ENCODE measurements at places on chromosomes 1 and 21.

- DNase-seq: no peak
These were observed 82.6 kb downstream of the UCHL5 start for GRCh38 chr1:192976576-192976975.

DNA sequence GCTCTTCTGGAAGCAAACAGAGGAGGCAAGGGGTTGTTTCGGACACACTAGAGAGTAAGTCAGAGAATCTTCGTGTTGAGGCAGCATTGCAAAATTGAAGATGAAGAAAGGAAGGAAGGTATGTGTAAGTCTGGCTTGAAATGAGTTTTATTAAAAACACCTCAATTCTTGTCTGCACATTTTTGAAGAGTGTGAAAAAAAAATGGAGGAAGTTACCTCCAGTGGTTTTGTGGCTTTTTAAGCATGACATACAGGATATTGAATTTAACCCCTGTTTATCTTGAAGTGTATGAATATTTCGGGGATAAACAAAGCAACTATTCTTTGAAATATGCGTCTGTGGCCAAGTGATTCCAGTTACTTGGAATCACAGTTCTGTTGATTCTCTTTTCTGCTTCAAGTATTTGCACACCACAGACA, 203.2 kb upstream of the SGIP1 start:
- no peak for DNase-seq

- no peak for DNase-seq
These were observed 1.7 kb upstream of the PRDM16 start for GRCh38 chr1:3067301-3067670.

GRCh38 chr1:214518361-214518760, 33.0 kb downstream of the PTPN14 start:
- DNase-seq: no peak

GRCh38 chr1:31688233-31688918, 15.4 kb downstream of the COL16A1 start:
- DNase-seq: no peak

GRCh38 chr1:89757532-89757931, 63.3 kb upstream of the LRRC8D start:
- DNase-seq: no peak

GRCh38 chr1:218585511-218586184, 240.5 kb downstream of the TGFB2 start:
- DNase-seq: no peak

DNA sequence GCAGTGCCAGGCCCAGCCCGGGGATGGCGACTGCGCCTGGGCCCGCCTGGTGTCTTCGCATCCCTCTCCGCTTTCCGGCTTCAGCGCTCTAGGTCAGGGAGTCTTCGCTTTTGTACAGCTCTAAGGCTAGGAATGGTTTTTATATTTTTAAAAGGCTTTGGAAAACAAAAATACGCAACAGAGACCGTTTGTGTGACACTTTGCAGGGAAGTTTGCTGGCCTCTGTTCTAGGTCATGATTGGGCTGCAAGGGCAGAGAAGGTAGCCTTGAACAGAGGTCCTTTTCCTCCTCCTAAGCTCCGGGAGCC, 719 bp downstream of the SOD1 start:
- no peak for DNase-seq

- no peak for DNase-seq
These were observed 74.0 kb upstream of the ZBTB18 start for GRCh38 chr1:243977094-243977493.

Data from T-helper 1 cell (primary cell).